Thoracic aorta (tissue), 2 donors: ENCODE measurements at places on chromosomes 12 and 14. TPM values are rescaled to one million over a fixed set of nuclear protein-coding genes. Genes with fewer than 3 reads are reported as not detected.

The MSI1 gene
- total RNA-seq: 0.27 TPM

The GTF2A1 gene
- 21.4 TPM for total RNA-seq

The TUNAR gene
- total RNA-seq: not detected

- H3K27me3 ChIP-seq: no peaks in the 10 kb centered on the region
- no peaks in the 10 kb centered on the region for H3K36me3 ChIP-seq
- DNase-seq: no peak
- H3K4me3 ChIP-seq: no peak overlapping the region
Observed at GRCh38 chr14:98982986-98983385, 289.0 kb downstream of the BCL11B start.

DNA sequence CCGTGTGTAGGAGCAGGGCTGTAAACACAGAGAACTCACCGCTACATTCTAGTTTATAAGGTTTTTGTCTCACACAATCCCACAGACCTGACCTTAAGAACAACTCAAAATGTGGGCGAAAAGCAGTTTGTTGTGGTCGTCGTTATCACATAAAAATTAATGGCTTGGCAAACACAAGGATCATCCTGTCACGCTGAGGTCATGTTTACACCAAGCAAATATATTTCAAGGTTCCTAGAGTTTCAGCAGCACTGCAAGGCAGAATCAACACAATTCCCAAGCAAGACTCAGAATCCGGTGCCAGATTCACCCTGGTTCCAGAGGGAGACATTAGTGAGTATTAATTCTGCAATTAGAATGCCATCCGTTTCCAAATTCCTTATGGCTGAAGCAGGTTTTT lies 30.1 kb upstream of the MAP1LC3B2 start:
- H3K27me3 ChIP-seq: no peaks in the 10 kb centered on the region
- H3K4me1 ChIP-seq: peaks cover 22% of the 10 kb centered on the region
- H3K36me3 ChIP-seq: no peaks in the 10 kb centered on the region
- DNase-seq: no peak
- no peak overlapping the region for H3K4me3 ChIP-seq

- H3K4me1 ChIP-seq: peaks cover 43% of the 10 kb centered on the region
- no peak for DNase-seq
- no peaks in the 10 kb centered on the region for H3K36me3 ChIP-seq
- H3K4me3 ChIP-seq: peak overlapping the region; percentile 90
- no peaks in the 10 kb centered on the region for H3K27me3 ChIP-seq
Observed at GRCh38 chr14:39169541-39169900, 612 bp downstream of the TRAPPC6B start.

DNA sequence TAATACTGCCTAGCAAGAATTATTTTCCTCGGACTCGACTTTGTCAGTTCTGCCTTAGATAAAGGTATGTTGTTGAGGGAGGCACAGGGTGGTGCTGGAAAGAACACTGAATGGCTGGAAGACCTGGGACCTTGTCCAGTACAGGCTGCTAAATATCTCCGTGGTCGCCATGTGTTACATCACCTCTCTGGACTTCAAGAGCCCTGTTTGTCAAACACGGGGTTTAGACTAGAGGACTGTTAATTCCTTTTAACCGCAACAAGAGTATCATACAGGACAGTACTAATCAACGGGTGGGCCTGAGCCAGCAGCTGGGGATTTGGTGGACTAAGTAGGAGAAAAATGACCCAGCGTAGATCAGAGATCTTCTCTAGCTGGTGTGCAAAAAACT lies 476.3 kb downstream of the LRIG3 start:
- no peak overlapping the region for H3K4me3 ChIP-seq
- H3K4me1 ChIP-seq: no peaks in the 10 kb centered on the region
- no peaks in the 10 kb centered on the region for H3K36me3 ChIP-seq

DNA sequence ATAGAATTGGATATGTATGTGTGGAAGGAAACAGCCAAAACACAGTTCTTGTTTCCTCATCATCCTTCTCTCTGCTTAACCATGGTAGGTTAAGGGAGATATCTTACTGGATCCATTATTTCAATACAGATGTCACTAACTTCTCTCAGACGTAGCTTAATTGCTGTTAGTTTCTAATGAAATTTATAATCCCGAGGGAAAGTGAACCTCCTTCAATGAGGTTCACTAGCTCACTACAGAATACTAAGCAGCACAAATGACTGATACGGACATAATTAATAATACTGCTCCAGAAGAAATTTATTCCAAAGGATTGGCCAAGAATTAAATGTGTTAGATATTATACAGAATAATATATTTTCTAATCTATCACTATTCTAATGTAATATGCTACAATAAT lies 28.6 kb upstream of the PTPRO start:
- H3K4me3 ChIP-seq: no peak overlapping the region
- no peaks in the 10 kb centered on the region for H3K36me3 ChIP-seq
- no peak overlapping the region for H3K27ac ChIP-seq

DNA sequence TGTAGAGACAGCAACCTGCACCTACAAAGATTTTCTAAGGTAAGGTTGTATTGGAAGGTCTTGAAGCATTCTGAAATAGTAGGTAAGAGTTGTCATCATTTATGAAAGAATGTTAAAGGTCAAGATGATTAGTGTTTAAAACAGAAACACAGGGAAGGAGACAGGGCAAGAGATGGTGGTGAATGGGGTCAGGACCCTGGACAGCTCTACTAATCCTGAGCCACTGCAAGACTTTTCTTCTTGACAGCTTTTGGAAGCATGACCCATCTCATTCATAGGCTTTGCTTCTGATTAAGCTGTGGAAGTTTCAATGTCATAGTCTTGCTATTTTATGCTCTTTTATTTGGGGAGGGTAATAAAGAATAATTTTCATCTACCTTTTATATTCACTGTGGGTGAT lies 75.5 kb upstream of the CAND1 start:
- no peaks in the 10 kb centered on the region for H3K4me1 ChIP-seq
- no peak overlapping the region for H3K27ac ChIP-seq
- no peaks in the 10 kb centered on the region for H3K27me3 ChIP-seq
- no peak for DNase-seq
- H3K4me3 ChIP-seq: no peak overlapping the region
- H3K36me3 ChIP-seq: no peaks in the 10 kb centered on the region

GRCh38 chr14:32984241-32984930 lies 45.7 kb downstream of the NPAS3 start:
- no peaks in the 10 kb centered on the region for H3K27me3 ChIP-seq
- no peak for DNase-seq
- H3K4me3 ChIP-seq: no peak overlapping the region
- H3K27ac ChIP-seq: no peak overlapping the region
- peaks cover 5% of the 10 kb centered on the region for H3K4me1 ChIP-seq

DNA sequence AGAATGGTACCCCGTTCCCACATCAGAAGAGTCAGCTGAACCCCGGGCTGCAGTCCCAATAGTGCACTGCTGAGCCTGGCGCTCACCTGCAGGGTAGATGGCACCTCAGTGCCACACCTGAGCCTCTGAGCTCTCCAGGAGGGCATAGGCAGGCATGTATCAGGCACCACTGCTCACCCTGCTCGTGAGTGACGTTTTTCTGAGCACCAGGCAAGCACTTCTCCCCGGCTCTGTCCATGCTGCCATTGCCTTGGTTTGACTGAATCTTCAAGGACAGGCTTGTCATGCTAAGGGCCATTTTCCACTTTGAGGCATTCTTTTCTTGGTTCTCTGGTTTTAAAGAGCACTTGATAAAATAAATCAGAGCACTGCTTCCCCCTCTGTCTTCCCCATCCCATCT lies 161.6 kb upstream of the PRMT8 start:
- no peak overlapping the region for H3K27ac ChIP-seq
- H3K4me3 ChIP-seq: no peak overlapping the region
- DNase-seq: no peak
- H3K27me3 ChIP-seq: no peaks in the 10 kb centered on the region
- H3K36me3 ChIP-seq: no peaks in the 10 kb centered on the region

GRCh38 chr12:113479590-113480335 lies 8.1 kb upstream of the LHX5 start:
- H3K4me1 ChIP-seq: no peaks in the 10 kb centered on the region
- H3K36me3 ChIP-seq: no peaks in the 10 kb centered on the region
- no peak overlapping the region for H3K27ac ChIP-seq
- DNase-seq: no peak

- no peaks in the 10 kb centered on the region for H3K27me3 ChIP-seq
- peaks cover 23% of the 10 kb centered on the region for H3K4me1 ChIP-seq
- H3K36me3 ChIP-seq: peaks cover 4% of the 10 kb centered on the region
- no peak for DNase-seq
Observed at GRCh38 chr12:71876137-71876799, 36.7 kb downstream of the TBC1D15 start.

DNA sequence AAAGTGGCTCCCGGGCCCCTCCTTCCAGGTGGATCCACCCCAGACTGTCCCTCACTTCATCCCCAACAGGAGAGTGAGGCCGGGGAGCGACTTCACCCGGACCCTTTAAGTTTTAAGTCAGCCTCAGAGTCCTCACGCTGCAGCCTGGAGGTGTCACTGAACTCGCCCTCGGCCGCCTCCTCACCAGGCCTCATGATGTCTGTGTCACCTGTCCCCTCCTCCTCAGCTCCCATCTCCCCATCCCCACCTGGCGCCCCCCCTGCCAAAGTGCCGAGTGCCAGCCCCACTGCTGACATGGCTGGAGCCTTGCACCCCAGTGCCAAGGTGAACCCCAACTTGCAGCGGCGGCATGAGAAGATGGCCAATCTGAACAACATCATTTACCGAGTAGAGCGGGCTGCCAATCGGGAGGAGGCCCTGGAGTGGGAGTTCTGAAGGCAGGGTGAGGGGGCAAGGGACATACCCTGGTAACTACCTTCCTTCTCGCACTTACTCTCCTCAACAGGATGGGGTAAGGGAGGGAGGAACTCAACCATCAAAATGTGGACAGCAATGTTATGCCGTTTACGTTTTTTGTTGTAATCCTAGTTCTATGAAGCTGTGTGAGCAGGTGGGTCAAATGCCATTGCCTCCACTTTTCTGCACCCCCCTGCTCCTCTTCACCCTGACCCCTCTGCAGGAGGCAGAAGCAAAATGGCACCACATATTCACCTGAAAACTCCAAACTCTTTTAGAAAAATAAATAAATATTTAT lies 20.8 kb downstream of the PHETA1 start:
- no peaks in the 10 kb centered on the region for H3K27me3 ChIP-seq
- no peak for DNase-seq
- no peak overlapping the region for H3K27ac ChIP-seq
- H3K4me3 ChIP-seq: no peak overlapping the region

GRCh38 chr14:54730156-54730961 lies 163.4 kb downstream of the SAMD4A start:
- no peak for DNase-seq
- H3K4me3 ChIP-seq: peak overlapping the region; percentile 34
- H3K4me1 ChIP-seq: peaks cover 27% of the 10 kb centered on the region
